Keratinocyte (primary cell): ENCODE measurements at places on chromosomes 6 and 20. TPM values are rescaled to one million over a fixed set of nuclear protein-coding genes. Genes with fewer than 3 reads are reported as not detected.

KCNK15 gene
- polyA plus RNA-seq: 0.03 TPM in 1 of 3 replicates, not detected in the others

DNA sequence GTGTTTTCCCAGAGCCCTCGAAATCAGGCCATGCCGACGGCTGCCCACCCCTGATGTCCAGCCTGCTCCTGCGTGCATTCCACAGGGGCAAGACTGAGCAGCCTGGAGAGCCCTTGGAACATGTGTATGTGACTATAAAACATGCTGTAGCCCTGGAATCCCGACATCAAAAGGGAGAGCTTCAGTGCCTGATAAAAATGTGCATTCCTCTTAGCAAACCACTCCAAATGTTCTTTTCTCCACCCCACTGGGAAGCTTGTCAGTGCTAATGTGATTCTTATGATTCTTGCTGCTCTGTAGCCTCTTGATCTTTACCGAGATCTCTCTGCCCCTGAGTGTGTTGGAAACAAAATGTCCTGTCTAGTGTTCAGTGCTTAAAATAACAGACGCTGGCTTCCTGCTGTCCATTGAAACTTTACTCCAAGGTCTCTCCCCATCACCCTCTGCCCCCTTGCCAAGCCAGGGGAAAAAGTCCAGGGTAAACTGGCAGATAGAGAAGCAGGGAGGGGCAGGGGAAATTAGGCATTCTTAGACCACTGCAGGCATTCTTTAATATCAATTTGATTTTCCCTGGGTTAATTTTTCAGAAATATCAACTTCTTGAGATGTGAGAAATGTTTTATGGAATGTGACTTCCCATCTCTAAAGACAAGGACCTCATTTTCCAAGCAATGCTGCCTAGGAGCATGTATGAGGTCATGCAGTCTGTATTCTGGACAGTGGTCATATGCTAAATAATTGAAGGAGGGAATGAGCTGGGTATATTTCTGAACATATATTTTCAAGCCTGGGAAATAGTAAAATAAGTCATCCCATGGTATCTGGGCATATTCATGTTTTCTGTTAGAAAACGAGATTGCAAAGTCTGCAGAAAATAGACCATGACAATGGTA is 73.8 kb upstream of the ISM1 start:
- DNase-seq: no peak

DNA sequence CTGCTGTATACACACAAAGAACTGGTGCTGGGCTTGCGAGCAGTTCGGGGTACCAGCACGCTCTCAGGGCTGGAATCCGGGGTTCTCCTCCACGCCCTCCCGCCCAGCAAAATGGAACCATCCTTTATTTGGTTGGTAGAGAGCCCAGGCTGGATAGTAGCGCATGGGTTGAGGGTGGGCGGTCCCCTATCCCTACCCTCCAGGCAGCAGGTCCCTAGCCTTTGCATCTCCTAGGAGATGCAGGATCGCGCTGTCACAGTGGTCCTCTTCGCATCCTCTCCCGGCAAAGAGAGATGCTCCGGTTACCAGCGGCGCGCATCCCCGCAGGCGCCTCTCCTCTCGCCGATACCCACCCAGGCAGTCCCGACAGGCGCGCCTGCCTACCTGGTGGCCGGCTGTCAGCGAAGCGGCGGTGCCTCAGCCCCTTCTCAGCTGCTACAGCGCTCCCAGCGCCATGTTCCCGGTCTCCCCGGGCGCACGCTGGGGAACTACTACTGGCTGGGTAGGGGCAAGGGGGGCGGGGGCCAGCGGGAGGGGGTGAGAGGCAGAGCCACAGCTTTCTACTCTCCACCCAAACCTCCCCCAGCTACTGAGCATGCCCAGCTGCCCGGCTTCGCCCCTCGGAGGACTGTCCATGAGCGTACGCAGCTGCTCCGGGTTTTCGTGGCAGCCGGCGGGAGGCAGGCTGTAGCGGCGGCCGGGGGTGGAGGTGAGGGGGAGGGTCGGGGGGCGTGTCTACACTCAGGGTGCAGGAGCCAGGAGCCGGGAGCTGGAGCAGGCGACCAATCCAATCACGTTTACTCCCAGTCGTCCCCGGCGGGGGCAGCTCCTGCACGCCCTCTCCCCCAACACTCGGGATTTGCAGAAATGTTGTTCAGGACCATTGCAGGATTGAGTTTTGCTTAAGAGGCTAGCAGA is at the start of gene PAK5:
TSS of gene PAK5 (minus strand) at position 699 of the 918 bp plus-strand sequence. CDS start 194,748 bp downstream, outside the sequence.
- no peak for DNase-seq

- DNase-seq: no peak
These were observed 60.1 kb downstream of the GFOD1 start for GRCh38 chr6:13427316-13427715.
